ENCODE measurements at places on chromosomes 2 and 18.

GRCh38 chr2:232388324-232388891, 9.9 kb downstream of the ALPP start:
- no peak for DNase-seq

GRCh38 chr2:235868224-235868623, 300.0 kb downstream of the GBX2 start:
- DNase-seq = no peak

DNA sequence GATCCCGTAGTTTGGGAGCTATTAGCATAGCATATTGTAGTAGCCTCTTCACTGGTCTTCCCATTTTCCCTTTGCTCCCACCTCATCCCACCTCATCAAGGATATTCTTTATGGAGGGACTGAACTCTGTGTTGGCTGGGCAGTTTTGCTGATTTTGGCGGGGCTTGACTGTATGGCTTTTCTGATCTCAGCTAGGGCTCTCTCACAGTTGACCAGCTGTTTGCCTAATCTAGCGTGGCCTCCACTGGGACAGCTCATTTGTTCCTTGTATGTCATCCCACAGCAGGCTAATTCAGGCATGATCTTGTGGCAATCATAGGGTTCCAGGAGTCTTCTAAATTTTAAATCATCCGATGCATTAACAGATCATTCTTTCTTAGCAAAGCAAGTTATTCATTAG, 30.2 kb upstream of the MTX2 start:
- no peak for DNase-seq

DNA sequence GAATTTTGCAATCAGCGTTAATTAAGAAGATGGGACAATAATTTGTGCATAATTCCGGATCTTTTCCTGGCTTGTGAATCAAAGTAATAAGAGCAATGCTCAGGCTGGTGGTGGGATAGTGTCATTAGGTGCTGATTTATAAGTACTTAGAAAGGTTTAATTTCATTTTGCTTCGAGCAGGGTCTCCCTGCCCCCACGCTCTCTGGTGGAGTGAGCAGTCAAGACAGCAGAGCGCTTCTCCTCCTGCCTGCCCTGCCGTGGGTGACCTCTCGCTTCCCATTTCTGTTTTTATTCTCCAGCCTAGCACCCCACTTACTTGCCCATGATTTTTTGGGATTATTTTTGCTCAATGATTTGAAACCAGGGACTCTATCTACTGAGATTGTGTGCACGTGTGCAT, 7.1 kb downstream of the ASB18 start:
- no peak for DNase-seq

- DNase-seq = no peak
These were observed 566.8 kb upstream of the NRP2 start for GRCh38 chr2:205115511-205115910.

GRCh38 chr18:41378598-41378997, 576.4 kb upstream of the PIK3C3 start:
- DNase-seq = no peak

DNA sequence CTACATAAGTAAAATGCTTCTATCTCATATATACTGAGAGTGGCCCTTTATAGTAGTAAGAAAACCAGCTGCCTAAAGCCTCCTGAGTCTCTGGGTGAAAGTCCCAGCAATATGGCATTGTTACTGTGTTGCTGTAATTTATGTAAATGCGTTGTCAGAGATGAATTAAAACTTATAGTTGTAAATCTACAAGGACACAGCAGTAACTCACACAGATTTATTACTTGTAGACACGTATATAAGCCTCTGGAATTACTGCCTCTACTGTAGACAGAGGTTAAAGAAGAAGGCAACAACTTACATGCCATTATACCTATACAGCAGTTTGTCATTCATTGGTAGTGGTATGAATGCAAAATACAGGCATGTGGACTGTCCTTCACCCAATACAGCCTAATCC, 169.1 kb upstream of the BOD1L2 start:
- DNase-seq = no peak

GRCh38 chr2:165792104-165792454, 2.0 kb downstream of the GALNT3 start:
- DNase-seq = no peak

DNA sequence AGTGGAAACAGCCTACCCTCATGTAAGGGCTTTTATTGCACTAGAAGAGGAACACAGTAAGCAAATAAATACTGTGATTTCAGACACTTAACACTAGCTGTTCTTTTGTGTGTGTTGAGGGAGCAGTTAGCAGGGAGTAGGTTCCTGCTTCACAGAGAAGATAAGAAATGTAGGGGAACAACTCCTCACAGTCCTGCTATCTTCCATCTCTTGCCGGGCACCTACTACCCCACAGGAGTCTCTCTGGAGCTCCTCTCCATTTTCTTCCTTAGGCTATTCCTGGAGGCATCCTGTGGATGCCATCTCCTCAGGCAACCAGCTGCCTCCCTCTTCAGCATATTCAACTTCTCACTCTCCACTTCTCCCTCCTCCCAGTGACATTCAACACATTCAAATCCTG, 145.0 kb downstream of the SRBD1 start:
- no peak for DNase-seq

- DNase-seq = no peak
These were observed 69.8 kb upstream of the FHL2 start for GRCh38 chr2:105468582-105469042.

GRCh38 chr2:71856773-71857525, 290.7 kb downstream of the CYP26B1 start:
- no peak for DNase-seq

DNA sequence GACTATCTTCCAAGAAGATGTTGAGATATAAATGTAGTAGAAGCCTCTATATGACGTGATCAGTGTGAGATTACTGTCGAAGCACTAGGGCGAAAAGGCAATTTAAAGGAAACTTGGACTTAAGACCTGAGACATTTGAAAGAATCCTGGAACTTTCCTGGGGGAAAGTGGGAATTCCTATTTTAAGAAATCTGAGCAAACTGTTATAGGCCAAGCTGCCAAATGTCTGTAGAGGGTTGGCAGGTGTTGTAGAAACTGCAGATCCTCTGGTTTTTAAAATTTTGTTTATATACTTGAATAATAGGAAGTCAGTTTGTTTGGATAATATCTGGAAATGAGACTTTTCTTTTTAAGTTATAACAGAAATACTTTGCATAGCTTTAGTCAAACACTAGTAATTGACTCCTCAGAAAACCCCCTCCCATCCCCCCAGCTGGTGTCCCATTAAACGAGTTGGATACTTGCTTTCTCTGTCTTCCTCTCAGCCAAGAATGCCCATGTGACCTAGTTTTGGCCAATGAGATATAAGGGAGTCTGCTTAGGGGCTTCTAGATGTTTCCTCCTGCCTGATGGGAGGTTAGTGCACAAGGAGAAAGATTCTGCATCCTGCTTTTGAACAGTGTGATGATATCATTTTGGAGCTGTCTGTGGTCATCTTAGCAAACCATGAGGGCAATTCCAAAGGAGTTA, 61.2 kb downstream of the MOGAT1 start:
- DNase-seq = no peak

GRCh38 chr2:72293620-72294019, 146.0 kb upstream of the CYP26B1 start:
- DNase-seq = no peak

- DNase-seq = no peak
These were observed 56.2 kb downstream of the EMILIN2 start for GRCh38 chr18:2903006-2903405.

DNA sequence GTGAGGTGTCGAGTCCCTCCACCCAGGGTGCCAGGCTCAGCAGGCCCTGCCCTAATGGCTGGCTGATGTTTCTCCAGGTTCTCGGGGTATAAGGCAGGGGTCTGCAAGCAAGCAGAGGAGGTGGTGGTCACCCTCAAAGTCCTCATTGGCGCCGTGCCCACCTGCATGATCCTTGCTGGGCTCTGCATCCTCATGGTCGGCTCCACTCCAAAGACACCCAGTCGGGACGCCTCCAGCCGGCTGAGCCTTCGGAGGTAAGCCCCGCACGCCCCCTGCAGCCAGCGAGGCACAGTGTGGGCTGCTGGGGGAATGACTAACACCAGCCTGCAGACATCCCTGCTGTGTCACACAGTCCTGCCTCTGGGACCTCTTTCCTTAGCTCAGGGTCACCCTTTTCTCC, 14.1 kb downstream of the MFSD2B start:
- DNase-seq = no peak

Data from T-helper 2 cell (primary cell).